WTC11 (cell line): ENCODE measurements at places on chromosomes 5 and 9.

GRCh38 chr5:43190755-43191603 lies 1.0 kb upstream of the NIM1K start:
- no peak for DNase-seq

DNA sequence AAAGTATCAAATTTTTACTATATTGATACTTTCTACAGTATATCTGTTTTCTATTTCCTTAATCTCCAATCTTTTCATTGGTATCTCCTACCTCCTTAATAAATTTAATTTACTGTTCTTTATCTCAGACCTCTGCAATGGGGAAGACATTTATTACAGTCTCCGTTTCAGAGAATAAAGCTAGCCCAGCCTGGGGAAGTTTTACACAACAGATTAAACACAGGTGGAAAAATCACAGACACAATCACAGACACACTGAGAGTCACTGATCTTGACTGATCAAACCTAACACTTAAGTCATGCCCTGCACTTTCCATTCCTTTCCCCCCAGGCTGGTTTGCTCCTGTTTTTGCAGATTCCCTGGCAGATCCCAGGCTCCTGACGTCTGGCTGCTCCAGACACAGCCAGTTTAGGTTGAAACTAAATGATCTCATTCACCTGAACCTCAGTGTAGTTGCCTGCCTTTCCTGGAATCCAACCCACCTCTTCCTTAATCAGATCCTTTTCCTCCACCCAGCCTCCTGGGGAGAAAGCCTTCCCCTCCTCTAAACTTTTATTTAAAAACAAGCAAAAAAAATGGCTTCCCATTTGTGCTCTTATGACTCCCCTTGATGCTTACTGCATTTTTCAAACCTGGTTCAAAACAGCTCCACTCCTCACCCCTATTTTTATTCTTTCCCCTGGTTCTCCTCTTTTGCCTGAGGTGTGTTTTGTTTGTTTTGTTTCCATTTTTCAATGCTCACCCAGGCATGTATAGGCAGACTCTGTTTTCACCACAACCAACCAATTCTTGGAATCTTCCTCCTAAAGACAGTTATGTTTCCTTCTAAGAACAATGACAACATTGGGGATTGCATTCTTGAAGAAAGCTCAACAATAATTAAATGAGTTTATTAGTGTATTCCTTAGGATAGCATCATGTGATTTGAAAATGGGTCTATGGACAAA lies 29.5 kb upstream of the OSMR start:
- no peak for DNase-seq

DNA sequence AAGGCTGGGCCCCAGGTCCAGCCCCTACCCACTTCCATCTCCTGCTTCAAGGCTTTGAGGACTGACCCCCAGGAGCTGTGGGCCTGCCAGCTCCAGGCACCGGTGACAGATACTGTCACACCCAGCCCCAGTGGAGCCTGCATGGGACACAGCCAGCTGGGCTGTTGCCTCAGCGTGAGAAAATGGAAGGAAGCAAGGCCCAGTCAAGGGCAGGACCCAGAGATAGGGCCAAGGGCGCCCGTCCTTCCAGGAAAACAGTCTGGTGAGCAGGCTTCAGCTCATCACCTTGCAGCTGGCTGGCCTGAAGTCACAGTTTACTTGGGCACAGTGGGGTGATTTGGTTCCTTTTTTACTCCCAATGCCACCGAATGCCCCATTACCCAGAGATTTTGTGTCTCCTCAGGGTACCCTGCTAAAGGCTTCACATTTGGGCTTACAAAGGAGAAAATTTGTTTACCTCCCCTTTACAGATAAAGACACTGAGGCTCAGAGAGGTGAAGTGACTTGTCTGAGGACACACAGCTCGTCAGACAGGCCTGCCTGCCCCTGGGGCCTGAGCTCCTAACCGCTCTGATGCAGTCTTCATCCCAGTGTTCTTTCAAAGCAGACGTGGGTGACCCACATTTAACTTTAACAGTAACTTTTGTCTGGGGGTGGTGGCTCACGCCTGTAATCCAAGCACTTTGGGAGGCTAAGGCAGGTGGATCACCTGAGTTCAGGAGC lies 21.5 kb upstream of the WDR38 start:
- DNase-seq: no peak

DNA sequence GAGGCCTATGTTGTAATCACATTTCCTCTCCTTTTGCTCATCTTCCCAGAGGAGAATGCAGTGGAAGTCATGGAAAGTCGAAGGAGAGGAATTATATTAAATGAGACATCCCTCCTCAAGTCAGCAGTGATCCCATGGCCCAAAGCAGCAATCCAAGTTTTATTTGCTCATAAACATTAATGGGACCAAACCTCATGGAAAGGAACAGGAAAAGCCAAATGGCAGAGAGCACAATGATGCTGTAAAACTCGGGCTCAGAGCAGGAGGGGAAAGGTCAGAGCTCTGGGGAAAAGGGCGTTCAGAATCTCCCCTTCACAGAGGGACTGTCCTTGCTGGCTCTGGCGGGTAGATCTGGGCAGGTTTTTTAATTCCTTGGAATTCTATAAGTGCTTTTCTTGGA lies 175.8 kb downstream of the C5orf15 start:
- no peak for DNase-seq

GRCh38 chr9:86046071-86046636 lies 53.2 kb downstream of the GOLM1 start:
- DNase-seq: no peak

GRCh38 chr5:54177058-54177457 lies 133.3 kb downstream of the ARL15 start:
- DNase-seq: no peak

- peak; percentile 43 for DNase-seq
These were observed 693 bp downstream of the DPYSL3 start for GRCh38 chr5:147509041-147509709.

- no peak for DNase-seq
These were observed 111.6 kb downstream of the BRINP1 start for GRCh38 chr9:119257592-119257991.

DNA sequence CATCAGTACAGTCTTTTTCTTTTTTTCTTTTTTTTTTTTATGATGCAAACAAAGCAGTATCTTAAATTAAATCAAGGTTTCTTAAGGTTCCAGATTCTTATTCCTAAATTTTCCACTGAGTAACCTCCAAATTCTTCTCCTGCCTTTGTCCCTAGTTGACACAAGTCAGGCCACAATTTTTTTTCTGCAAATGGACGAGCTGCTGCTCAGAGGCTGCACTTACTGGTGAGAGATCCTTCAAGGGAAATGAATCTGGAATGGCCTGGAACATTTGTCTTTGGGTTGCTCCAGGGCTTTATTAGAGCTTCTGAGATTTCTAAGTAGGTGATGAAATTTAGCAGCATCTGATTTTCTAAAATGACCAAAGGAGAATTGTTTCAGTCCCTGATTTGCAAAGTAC lies 39.3 kb downstream of the PIK3R1 start:
- DNase-seq: no peak

GRCh38 chr9:12516573-12516972 lies 176.6 kb upstream of the TYRP1 start:
- no peak for DNase-seq

DNA sequence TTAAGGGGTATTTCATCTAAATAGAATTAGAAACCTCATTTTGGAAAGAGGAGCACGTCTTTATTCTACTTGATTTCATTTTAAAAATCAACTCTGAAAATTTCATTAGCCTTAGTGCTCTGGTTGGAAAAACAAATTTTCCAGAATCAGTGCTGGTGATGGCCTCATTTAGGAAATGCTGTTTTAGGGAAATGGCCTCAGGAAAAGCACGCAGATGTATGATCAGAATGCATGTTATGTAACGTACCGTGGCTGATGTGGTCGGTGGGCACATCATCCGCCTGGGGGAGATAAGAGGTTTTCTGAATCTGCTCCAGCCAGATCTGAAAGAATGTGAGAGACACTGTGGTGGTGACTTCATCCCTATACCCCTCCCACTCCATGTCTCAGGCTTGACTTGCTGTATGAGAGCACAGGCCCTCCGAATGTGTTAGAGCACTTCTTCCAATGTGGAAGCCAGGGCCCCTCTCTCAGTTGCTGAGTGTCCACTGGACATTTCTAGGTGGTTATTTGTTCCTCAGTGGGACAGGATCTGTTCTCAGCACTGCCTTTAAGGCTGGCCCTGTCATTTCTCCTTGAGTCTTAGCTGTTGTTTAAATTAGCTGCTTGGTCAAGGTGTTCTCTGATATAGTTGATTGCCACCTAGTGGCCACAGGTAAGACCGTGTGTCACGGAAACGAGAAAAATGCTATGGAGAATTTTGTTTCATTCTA lies 96.5 kb downstream of the ARHGAP26 start:
- DNase-seq: no peak

- DNase-seq: no peak
These were observed 148.7 kb upstream of the SLC1A3 start for GRCh38 chr5:36457511-36458270.

DNA sequence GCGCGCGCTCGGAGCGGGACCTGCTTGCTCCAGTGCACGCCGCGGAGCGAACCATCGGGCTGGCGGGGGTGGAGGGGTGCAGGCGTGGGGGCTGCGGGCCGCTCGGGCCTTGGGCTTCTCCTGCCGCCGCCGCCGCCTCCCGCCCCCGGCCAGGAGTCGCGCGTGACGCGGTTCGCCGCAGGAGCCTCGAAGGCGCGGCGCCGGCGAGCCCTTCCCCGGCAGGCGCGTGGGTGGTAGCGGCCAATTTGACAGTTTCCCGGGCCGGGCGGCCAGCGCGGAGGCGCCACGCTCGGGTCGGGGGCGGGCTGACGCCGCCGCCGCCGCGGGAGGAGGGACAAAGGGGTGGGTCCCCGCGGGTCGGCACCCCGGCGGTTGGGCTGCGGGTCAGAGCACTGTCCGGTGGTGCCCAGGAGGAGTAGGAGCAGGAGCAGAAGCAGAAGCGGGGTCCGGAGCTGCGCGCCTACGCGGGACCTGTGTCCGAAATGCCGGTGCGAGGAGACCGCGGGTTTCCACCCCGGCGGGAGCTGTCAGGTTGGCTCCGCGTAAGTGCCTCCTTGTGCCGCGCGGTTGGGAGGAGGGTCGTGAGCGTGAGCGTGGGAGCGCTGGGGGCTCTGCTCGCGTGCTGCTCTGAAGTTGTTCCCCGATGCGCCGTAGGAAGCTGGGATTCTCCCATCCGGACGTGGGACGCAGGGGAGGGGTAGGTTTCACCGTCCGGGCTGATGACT lies at the start of gene TJP2:
TSS of gene TJP2 (plus strand) at position 387 of the 725 bp plus-strand sequence. CDS start at position 483, 96 bp downstream.
- DNase-seq: peak; percentile 77

GRCh38 chr9:136292591-136293448 lies 11.1 kb downstream of the CCDC187 start:
- no peak for DNase-seq

- no peak for DNase-seq
These were observed 562.2 kb upstream of the MEF2C start for GRCh38 chr5:89445106-89445745.

- no peak for DNase-seq
These were observed 41.2 kb upstream of the INSYN2B start for GRCh38 chr5:170021506-170021905.

DNA sequence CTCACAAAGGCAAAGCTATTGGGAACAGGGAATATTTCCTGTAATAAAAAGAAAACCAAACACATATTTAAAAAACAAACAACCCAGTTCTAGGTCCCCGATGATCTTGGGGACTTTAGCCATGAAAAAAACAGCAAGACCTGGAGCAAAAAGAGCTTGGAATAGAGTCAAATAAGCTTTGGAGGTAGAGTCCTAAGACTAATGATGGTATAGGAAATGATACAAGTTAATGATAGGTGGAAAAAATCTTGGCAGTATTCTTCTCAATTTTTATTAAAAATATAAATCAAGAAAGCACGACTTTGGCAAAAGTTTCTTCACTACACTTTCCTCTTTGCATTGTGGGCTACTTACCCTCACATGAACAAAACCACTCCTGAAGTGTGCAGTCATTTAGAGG lies 481.5 kb downstream of the EBF1 start:
- no peak for DNase-seq

GRCh38 chr5:75654693-75655295 lies 43.5 kb downstream of the ANKDD1B start:
- no peak for DNase-seq

GRCh38 chr9:110969971-110970386 lies 68.3 kb downstream of the LPAR1 start:
- no peak for DNase-seq

DNA sequence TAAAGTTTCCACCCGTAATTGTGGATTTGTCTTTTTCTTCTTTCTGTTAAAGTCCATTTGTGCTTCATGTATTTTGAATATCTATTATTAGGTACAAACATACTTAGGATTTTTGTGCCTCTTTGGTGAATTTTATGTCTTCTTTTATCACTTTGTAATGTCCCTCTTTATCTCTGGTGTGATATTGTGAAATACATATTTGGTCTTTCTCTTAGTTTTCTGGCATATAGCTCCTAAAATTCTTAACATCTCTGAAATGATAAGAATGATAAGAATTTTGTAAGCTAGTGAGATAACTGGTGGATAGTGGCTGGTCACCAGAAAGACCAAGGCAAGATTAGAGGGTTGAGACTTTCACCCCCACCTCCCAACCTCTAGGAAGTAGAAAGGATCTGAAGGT lies 111.1 kb downstream of the KCTD16 start:
- no peak for DNase-seq

GRCh38 chr5:54988218-54988617 lies 2.8 kb upstream of the ESM1 start:
- no peak for DNase-seq

- DNase-seq: peak; percentile 78
These were observed 23.1 kb downstream of the TRIM7 start for GRCh38 chr5:181181650-181182565.

DNA sequence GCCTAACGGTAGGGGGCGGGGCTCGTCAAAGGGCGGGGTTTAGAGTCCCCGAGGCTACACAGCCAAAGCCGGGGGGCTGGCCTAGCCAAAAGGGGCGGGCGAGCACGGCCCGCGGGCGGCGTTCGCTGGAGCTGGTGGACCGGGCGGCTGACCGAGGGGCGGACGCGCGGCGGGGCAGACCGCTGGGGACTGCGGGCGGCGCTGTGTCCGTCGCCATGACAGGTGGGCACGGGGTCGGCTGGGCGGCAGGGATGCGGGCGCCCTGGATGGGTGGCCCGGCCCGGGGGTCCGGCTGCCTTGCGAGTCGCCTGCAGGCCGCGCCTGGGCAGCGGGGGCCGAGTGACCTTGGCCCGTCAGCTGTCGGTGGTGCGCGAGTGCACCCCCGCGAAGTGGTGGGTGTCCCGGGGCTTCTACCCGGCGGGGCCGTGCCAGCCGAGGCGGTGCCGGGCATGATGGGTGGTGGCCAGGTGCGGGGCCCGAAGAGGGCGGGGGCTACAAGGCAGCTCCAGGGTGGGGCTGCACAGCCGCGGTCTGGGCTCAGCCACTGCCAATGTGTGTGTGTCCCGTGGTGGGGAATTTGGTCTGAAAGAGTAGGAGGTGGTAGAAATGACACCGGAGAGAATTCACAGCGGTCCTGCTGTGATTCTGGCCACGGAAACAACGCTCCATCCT lies at the start of gene CARD19:
TSS of gene CARD19 (plus strand) at position 87 of the 672 bp plus-strand sequence. CDS start at position 216, 129 bp downstream.
- peak; percentile 34 for DNase-seq

DNA sequence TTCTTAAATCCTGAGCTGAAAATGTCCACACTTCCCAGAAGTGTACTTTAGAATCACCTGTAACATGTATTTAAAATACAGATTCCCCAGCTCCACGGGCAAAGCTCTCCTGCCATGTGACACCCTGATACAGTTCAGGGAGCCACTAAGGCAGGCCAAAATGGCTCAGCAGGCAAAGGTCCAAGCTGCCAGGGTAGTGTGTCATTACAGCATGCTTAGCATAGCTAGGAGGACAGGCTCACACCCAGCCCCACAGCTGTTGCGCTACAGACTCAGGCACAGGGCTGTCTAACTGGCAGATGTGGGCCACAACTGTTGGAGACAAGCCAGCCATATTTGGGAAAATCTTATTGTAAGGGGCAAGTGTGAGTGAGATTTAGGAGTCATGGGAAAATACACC lies 73.0 kb downstream of the C9orf85 start:
- DNase-seq: no peak

- no peak for DNase-seq
These were observed 81.1 kb upstream of the GNA14 start for GRCh38 chr9:77729177-77729576.
